DMS79 treated with DMSO at 0.1 percent for 48 hours (cell line): ENCODE measurements at places on chromosomes 3 and 15.

GRCh38 chr15:40042791-40043320 lies 3.9 kb upstream of the SRP14 start:
- DNase-seq: no peak

GRCh38 chr3:64815195-64815631 lies 127.4 kb upstream of the ADAMTS9 start:
- no peak for DNase-seq

DNA sequence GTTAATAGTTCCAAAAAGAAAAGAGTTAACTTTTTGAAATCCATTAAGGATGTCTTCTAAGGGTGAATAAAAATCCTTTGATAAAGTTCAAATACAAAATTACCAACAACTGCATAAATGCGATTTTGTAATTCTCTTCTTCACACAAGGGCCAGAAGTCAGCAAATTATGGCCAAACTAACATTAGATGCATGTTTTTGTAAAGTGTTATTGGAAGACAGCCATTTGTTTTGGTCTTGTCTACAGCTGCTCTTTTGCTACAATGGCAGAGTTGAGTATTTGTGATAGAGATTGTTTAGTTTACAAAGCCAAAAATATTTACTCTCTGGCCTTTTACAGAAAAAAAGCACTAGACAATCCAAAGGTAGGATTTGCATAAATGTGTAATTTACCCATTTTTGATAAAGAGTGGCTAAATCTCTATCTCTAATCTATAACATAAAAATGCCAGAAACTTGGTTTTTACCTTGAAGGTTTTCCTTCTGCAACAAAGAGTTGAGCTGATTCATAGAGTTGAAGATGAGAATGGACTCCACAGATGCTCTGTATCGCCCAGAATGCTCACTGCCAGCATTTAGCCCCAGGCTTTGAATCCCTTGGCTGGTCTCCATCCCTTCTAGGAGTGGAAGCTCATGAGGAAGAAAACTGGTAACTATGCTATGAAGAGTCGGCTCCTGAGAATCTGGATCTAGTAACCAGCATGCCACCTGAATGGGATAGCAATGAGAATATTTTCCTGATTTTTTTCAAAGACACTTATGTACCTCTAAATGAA lies 64.5 kb downstream of the POLQ start:
- no peak for DNase-seq

- no peak for DNase-seq
These were observed 292.0 kb downstream of the PLCL2 start for GRCh38 chr3:17176757-17177156.

- DNase-seq: no peak
These were observed 28.7 kb downstream of the CMTM7 start for GRCh38 chr3:32420126-32421038.
